Fibroblast of skin of right quadriceps (primary cell): ENCODE measurements at places on chromosomes 16 and 17.

GRCh38 chr17:77383613-77384608 is 243.1 kb downstream of the SEC14L1 start:
- DNase-seq = no peak

- DNase-seq = peak; percentile 22
Observed at GRCh38 chr16:57694725-57695679, at the start of gene DRC7. TSS of gene DRC7 (plus strand) at chr16:57694806. CDS start at chr16:57697950, 3,144 bp downstream.

- DNase-seq = peak; percentile 67
Observed at GRCh38 chr17:46056800-46057304, 57.8 kb downstream of the STH start.

GRCh38 chr17:35727635-35728034 is 3.8 kb upstream of the RASL10B start:
- DNase-seq = no peak

GRCh38 chr17:4849011-4849536 is 15.9 kb downstream of the MINK1 start:
- DNase-seq = no peak

DNA sequence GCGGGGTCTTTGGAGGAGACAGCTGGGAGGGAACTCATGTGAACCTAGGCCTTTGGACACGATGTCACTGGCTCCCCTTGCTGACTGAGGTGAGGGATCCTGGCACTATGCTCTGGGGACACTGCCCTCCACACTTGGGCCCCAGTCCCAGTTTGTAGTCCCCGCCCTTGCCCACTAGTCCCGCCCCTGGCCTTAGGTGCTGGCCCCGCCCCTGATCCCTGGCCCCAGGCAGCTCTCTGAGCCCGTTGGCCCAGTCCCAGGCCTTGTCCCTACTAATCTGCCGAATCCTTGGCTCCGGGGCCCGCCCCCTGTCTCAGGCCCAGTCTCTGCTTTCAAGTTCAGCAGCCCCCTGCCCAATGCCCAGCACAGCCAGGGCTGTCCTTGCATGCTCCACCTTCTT is 61.0 kb downstream of the SMPD3 start:
- no peak for DNase-seq

DNA sequence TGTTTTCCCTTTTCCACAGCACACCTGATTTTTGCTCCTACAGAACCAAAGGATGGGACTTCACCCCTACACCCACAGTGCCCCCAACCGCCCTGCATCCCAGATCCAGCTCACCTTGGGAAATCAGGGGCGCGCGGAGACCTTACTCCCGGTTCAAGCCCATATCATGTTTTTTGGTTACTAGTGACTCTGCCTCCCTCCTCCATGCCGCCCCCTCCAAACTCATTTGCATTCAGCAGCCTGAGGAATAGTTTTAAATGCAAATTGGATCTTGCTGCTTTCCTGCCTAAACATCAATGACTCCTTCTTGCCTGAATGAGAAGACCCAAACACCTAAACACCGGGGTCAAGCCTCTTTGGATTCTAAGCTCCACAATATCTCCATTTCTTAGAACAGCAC is 331.8 kb downstream of the TMEM114 start:
- no peak for DNase-seq

DNA sequence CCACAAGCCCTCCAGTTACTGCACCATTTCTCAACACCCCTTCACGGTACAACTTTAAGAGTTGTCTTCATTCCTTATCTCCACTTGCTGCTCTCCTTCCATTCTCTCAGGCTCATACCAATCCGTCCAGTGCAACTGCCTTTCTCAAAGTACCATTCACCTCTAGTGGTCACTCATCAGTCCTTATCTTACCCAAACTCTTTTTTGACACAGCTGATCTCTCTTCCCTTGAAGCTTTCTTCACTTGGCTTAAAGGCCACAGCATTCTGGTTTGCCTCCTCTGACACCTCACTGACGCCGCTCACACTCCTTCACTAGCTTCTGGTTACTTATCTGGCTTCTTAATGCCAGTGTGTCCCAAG is 24.9 kb downstream of the UBE2G1 start:
- no peak for DNase-seq

DNA sequence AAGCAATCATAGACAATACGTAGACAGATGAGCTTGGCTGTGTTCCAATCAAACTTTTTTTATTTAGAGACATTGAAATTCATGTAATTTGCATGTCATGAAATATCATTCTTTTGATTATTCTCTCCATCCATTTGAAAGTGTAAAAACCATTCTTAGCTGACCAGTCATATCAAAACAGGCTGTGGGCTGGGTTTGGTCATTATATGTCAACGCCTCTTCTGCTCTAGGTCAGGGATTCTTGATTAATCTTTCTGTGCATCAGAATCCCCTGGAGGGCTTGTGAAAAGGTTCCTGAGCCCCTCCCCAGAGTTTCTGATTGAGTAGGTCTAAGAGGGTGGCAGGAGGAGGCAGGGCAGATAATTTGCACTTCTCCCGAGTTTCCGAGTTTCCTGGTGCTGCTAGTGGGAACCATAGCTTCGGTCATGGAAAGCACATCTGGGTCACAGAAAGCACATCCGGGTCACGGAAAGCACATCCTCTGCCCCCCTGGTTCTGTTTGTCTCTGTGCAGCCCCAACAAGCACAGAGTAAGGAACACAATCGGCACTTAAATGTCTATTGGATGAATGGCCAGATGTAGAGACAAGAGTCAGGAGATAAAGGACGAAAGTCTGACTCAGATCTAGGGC is 16.4 kb downstream of the PIMREG start:
- DNase-seq = no peak

DNA sequence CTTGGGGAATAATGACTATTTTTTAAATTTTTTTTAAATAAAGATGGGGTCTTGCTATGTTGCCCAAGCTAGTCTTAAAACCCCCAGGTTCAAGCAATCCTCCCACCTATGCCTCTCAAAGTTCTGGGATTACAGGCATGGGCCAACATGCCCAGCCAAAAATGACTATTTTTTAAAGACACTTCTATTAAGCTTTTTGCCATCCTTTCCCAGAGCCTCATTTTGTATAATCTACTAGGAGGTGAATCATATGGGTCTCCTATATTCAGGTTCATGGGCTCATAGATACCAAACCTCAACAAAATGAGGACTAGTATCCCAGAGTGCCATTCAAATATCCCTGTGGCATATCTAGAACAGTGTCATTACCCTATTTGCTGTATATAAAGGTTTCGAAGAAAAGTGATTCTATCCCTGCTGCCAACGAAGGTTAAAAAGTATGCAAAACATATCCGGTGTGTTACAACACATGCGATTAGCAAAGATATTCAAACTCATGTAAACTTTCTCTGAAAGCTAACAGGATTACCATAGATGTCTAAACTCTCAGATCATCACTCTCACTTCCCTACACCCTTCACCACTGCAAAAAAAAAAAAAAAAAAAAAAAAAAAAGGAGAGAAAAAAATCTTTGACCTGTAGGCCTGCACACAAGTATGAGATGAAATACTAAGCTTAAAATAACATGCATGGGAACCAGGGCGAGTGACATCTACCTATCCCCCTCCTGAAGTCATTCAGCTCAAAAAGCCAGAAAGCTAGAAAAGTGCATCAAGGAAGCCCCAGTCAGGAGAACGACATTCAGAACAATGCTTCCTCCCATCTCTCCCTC is 23.5 kb downstream of the XPO6 start:
- peak; percentile 39 for DNase-seq

DNA sequence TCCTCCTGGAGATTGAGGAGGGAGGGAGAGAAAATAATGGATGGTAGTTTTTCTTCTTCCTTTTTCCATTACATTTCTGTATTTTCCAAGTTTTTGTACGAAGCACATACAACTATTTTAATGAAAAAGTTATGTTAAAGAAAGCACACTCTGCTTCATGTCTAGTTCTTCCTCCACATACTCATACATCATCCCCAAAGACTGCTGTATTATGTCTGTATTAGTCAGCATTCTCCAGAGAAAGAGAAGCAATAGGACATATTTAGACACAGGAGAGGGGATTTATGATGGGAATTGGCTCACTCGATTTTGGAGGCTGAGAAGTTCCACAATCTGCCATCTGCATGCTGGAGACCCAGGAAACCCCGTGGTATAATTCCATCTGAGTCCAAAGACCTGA is 10.1 kb upstream of the ACSM2A start:
- DNase-seq = no peak

- no peak for DNase-seq
Observed at GRCh38 chr17:27670791-27671590, 40.0 kb downstream of the LGALS9 start.

GRCh38 chr16:19757762-19758595 is 39.9 kb downstream of the IQCK start:
- DNase-seq = no peak

DNA sequence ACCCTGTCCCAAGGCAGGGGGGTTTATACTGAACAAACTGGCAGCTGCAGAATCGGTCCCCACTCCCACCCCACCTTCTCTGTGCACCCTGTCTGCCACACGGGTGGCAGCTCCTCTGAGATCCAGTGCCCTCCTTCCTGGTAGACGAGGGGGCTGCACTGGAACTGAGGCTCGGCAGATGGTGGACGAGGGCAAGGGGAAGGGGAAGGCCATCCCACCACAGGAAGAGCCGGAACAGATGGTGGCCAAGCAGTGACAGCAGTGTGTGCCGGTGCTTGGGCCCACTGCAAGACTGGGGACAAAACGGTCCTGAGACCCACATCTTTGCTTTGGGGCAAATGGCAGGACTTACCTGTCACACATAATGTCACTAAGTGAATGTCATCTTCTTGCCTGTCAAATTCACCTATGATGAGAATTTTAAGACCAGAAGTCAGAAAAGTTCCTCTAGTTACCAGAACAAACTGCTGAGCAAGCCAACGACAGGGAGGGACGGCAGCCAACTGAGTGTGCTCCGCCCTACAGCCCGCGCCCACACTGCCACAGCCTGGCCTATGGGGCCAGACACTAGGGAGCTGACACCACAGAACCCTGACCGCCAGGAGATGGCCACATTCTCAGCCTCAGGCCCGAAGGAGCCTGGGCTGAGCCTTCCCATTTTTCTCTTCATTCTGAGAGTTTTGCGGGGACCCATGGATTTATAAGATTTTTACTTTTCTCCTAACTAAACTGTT is 14.4 kb downstream of the NTAN1 start:
- no peak for DNase-seq
